ENCODE measurements at places on chromosomes 3 and 15. TPM values are rescaled to one million over a fixed set of nuclear protein-coding genes. Genes with fewer than 3 reads are reported as not detected.

SERPINI2 gene
- not detected for total RNA-seq

CAND2 gene
- not detected for total RNA-seq

SLCO2A1 gene
- not detected for total RNA-seq

CCK gene
- not detected for total RNA-seq

KNSTRN gene
- total RNA-seq = 82.1 TPM

CNTN3 gene
- total RNA-seq = not detected

LRRC2 gene
- total RNA-seq = 0.27 TPM

FRMD5 gene
- total RNA-seq = 1.00 TPM

CHRNA3 gene
- not detected for total RNA-seq

SLC15A2 gene
- 1.0 TPM for total RNA-seq

GUCA1C gene
- total RNA-seq = not detected

FAM107A gene
- total RNA-seq = not detected

PDZRN3 gene
- not detected for total RNA-seq

USP13 gene
- total RNA-seq = 15.9 TPM

UPK1B gene
- not detected for total RNA-seq

CLDN16 gene
- 0.24 TPM for total RNA-seq

HHLA2 gene
- not detected for total RNA-seq

AMT gene
- 32.5 TPM for total RNA-seq

FAM174B gene
- total RNA-seq = 2.1 TPM

CFAP100 gene
- total RNA-seq = not detected

TMEM108 gene
- total RNA-seq = not detected

TGFBR2 gene
- 68.1 TPM for total RNA-seq

CPLX3 gene
- total RNA-seq = not detected

POTEB3 gene
- total RNA-seq = not detected

C3orf49 gene
- not detected for total RNA-seq

LRRC31 gene
- total RNA-seq = not detected

DPPA4 gene
- total RNA-seq = not detected

BFSP2 gene
- total RNA-seq = not detected

CYP11A1 gene
- total RNA-seq = 0.66 TPM

All from HepG2 (cell line).